ENCODE measurements at places on chromosomes 13 and 19.

- peak; percentile 57 for DNase-seq
Observed at GRCh38 chr19:12881172-12881808, at the start of gene DNASE2. Gene DNASE2, minus strand, starts transcription at chr19:12881449. Its CDS starts 74 bp downstream, at chr19:12881375.

GRCh38 chr19:49890349-49891311 is 6.1 kb downstream of the IL4I1 start:
- DNase-seq, result no peak

GRCh38 chr13:25783601-25784024 is 268.2 kb downstream of the SHISA2 start:
- DNase-seq, result no peak

- peak; percentile 69 for DNase-seq
Observed at GRCh38 chr13:23466144-23467002, 32.9 kb upstream of the SACS start.

GRCh38 chr19:41030651-41031050 is 39.6 kb downstream of the CYP2B6 start:
- no peak for DNase-seq
